ENCODE measurements at places on chromosomes 3 and 15.
A peak's percentile ranks its signal among the peaks of the same experiment; 100 is the strongest.

GRCh38 chr3:194675680-194676079, 3.7 kb upstream of the LSG1 start:
- DNase-seq = no peak

- no peak for DNase-seq
Measured at GRCh38 chr3:98582042-98582441, 11.4 kb downstream of the CPOX start.

- no peak for DNase-seq
Measured at GRCh38 chr3:184457329-184457728, 77.5 kb downstream of the CHRD start.

- no peak for DNase-seq
Measured at GRCh38 chr3:81868597-81868996, 107.2 kb upstream of the GBE1 start.

GRCh38 chr3:35745351-35745750, 106.0 kb downstream of the ARPP21 start:
- no peak for DNase-seq

- no peak for DNase-seq
Measured at GRCh38 chr3:157531301-157531660, 28.1 kb upstream of the VEPH1 start.

- DNase-seq = no peak
Measured at GRCh38 chr3:117610156-117610555, 900.6 kb downstream of the TUSC7 start.

DNA sequence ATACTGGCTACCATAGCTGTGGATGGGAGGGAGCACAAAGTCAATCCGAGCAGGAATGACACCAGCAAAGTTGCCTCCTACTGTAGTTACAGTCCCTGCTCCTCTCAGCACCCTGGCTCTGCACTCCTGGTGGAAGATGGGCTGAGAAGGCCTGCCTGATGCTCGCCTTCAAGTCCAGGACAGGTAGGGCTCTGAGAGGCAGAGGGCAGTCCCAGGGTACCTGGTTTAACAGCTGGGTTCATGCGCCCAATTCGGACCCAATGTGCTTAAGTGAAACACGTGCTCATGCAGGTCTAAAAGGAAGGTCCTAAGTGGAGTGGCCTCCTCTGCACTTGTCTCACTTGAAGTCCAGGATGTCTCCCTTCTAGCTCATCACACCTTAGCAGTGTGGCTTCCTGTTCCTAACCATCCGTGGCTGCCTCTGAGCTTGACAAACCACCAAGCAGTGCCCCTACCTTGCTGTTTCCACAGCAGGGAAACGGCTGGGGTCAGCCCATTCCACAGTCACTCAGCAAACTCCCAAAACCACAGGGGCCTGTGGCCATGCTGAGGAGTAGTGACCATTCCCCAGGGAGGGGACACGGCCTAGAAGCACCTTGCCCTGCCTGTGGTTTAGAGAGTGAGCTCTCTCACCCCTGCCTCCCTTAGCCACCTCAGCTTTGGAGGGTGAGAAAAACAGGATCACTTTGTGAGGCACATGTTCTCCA, 3.9 kb upstream of the MUSTN1 start:
- no peak for DNase-seq

DNA sequence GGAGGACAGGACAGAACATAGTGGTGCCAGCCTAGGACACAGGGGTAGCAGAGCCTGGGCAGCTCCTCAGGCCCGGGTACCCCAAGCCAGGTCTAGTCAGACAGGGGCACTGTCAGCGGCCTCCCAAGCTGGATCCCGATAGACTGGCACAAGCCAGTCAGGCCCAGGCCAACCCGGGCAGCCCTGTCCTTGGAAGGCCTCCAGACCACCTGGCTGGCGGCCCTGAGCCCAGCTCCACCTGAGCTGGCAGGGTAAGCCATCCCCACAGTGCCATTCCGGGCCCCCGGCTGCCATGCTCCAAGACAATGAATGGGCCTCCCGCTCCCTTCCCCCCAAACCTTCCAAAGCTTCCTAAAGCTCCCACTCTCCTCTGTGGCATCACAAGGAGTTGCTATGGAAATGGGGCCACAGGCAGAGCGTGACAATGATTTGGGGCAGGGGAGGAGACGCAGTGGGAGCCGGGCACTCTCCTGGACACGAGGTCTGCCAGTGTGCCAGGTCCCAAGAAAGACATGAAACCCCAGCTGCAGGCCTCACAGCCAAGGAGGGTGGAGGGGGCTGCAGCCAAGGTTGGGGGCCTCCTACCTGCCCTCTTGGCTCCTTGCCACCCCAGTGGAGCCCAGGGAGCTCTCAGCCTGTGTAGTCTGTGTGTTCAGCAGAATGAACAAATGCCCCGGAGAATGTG, 165.6 kb upstream of the LINGO1 start:
- no peak for DNase-seq

- DNase-seq = no peak
Measured at GRCh38 chr15:60993008-60993407, 236.1 kb downstream of the RORA start.

DNA sequence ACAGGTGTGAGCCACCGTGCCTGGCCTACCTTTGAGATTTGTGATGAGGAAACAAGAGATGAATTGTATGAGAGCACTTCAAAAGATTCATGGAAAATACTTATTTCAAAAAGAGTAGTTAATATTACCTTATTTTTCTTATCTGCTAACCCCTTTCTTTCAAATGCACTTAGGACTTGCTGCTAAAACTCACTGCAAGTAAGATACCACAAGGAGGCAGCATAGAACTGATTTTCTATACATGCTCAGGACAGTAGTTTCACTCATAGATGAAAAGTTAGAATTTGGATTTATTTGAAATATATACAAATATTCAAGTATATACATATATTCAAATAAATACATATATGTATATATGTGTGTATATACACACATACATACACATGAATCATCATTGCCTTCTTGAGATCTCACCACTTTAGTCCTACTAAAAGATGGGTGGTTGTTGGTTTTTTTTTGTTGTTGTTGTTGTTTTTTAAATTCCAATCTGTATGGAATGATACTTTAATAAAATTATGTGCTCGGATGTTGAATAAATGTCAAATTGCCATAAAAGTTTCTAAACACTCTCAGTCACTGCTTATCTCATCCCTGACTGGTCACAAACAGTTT, 2.4 kb downstream of the CCNDBP1 start:
- peak; percentile 31 for DNase-seq

DNA sequence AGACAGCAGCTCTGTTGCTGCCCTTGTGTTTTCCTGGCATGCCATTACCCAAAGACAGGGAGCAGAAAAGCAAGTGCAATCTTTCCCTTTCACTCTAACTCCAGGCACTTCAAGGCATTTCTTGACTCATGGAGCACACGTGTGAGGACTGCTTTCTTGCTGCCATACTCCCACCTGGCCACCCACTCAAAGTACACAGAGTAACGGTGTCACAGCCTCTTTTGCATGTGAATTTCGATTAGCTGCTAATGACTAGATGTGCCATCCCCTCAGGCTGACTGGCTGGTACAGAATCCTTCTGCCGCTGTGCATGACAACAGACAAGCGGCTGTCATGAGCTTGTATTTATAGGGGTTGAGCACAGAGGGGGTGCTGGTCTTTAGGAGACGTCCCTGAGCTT, 380.6 kb downstream of the CTNNB1 start:
- no peak for DNase-seq

DNA sequence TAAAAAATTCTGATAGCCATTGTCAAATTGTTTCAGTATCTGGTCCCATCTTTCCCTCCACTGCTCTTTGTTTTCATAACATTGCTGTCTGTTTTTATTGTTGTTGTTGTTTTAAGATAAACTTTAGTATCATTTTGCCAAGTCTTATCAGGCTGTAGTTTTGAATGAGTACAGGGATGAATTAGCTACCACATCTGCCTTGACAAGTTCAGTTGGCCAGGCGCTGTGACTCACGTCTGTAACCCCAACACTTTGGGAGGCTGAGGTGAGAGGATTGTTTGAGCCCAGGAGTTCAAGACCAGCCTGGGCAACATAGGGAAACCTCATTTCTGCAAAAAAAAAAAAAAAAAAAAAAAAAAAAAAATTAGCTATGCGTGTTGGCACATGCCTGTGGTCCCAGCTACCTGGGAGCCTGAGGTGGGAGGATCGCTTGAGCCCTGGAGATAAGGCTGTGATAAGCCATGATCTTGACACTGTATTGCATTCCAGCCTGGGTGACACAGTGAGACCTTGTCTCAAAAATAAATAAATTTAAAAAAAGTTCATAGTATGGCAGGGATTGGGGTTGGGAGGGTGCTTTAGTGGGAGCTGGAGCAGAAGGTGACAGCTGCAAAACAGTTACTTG, 8.3 kb upstream of the ANKDD1A start:
- no peak for DNase-seq

DNA sequence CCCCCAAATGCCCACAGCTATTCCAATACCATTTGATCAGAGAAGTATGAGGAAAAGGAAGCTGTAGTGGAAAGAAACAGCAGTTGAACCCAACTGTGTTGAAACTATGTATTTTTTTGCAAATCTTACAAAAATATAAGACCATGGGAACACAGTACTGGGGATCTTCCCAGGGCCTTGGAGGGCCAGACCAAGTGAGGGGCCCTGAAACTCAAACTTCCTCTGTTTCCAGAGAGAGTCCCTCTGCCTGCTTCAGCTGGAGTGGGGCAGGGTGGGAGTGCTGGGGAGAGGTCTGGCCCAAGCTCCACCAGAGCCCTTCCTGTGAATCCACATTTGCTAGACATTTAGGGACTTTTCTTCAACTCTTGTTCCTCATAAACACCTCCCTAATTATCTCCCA, 263.9 kb downstream of the CHST2 start:
- DNase-seq = no peak

GRCh38 chr3:197866035-197866434, 75.0 kb downstream of the LRCH3 start:
- DNase-seq = no peak

GRCh38 chr3:47485812-47486211, 10.1 kb upstream of the SCAP start:
- no peak for DNase-seq

GRCh38 chr3:115324056-115324455, 177.0 kb upstream of the ZBTB20 start:
- no peak for DNase-seq

GRCh38 chr3:72102112-72102616, 317.2 kb upstream of the PROK2 start:
- no peak for DNase-seq

- DNase-seq = no peak
Measured at GRCh38 chr3:131485119-131485518, 17.7 kb downstream of the MRPL3 start.

DNA sequence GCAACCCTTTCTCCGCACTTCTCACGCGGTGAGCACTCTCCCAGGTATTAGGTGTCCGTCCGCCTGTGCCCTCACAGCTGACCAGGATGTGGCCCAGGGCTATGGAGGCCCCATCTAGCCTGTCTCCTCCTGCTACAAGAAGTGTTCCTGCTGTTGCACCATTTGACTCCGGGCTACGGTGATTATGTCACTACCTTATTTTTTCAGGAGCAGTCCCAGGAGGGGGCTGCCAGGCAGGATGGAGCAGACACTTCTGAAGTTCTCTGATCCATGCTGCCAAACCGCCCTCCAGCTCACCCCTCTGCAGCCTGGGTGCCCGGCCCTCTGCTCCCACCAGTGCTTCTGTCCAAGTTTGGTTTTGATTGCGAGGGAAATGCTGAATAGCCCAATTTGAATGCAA, 36.9 kb downstream of the ZXDC start:
- no peak for DNase-seq

DNA sequence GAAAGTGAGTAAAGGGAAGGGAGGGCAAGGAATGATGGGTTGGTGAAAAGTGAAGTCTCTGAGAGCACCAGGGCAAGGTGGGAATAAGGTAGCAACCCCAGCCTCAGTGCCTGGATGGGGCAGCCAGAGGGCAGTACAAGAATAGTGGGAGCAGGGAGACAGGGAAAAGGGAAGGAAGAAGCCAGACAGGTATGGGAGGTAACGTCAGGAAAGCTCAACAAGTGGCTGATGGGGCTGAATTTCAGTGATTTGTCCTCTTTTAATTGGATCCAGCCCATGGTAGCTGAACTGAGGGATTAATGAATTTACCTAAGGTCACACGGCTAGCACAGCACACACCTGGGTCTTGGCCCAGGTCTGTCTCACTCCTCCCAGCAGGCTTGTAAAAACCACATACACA, 12.6 kb downstream of the RORA start:
- DNase-seq = no peak

- no peak for DNase-seq
Measured at GRCh38 chr15:100645671-100646070, 43.3 kb downstream of the ASB7 start.

- DNase-seq = no peak
Measured at GRCh38 chr3:171503817-171504216, 43.6 kb upstream of the TNIK start.

DNA sequence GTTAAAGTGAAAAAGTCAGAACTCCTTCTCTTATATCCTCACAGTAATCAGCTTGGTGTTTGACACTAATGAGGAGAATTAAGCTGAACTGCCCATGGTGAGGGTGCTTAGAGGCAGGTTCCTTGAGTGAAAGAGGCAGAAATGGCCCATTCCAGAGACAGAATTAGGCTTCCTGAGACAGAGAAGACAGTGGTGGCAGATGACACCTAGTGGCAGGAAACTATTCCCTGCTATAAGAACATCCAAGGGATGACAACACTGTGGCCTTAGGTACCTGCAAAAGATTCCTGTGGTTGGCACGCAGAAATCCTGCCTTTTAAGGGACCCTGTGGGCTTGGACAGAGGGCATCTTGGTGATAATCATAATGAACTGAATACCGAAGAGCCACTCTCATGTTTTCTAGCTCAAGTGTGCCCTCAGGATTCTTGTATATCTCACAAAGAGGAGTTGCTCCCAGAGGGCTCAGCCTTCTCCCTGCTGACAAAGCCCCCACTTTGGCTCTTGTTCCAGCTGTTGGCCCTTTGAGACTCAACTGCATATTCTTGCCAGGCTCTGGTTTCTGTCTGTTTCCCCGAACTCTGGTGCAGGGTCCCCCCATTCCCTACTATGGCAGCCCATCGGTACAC, 56.0 kb downstream of the KBTBD12 start:
- DNase-seq = no peak

DNA sequence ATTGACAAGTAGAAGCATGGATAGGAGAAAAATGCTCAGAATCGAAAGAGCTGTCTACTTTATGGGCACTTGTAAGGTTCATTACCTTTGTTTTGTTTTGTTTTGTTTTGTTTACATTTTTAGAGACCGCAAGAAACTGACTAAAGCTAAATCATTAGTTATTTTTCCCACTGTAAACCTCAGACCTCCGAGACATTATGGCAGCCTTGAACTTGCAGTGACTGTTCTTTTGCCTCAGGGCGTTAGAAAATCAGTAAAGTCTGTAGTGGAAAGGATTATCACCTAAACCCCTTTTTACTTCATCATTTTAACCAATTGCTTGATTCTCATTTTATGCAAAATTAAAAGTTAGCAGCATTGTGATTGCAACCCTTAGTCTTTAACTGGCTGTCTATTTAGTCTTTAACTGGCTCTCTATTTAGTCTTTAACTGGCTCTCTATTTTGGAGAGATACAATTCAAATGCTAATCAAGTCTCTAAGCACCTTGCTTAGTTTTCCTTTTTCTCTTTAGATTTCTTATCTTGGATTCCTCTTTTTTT, 383.3 kb upstream of the ROBO2 start:
- no peak for DNase-seq

GRCh38 chr3:159657176-159657575, 331.5 kb upstream of the IL12A start:
- no peak for DNase-seq

Data from non-pigmented ciliary epithelial cell (primary cell).